ENCODE measurements at places on chromosomes 3 and 15.

DNA sequence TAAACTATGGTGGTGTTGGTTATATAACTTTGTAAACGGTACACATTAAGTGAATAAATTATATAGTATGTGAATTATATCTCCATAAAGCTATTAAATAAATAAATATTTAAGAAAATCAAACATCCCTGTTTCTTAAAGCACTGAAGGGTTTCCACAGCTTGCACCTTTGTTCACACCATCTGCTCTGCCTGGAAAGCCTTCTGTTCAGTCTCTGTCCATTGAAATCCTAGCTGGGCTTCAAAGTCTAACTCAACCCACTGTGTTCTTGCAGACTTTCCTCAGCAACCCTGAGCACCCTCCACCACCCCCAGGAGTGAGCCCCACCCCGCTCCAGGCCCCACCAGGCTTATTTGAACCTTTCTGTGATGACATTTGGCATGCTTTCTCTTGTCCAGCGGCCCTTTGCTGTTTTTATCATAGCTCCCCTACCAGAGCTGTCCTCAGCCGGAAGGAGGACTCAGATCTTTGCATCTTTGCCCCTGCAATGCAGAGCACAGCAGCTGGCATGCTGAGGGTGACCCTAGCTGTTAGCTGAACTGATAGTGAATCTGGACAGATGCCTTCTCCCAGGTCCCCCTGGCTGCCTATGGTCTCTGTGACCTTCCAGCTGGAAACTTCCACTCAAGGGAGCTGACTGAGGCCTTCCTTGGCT lies 105.2 kb downstream of the DAPK2 start:
- no peak for DNase-seq

DNA sequence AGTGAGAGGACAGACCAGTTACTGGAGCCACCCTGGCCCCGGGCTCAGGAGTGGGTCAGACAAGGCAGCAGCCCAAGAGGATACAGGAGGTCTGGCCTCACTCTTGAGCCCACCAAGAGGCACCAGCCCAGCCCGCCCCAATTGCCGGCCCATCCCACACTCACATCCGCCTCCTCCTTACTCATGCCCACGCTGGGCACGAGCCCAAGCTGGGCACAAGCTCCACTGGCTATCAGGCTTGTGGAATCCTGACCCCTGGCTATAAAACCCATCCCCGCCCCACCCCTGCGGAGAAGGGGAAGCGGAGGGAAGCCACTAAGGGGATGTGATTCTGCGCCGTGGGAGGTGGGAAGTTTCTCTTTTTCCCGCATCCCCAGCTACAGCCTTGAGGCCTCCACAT lies 25.9 kb downstream of the ADCY5 start:
- no peak for DNase-seq

- DNase-seq: no peak
Measured at GRCh38 chr3:53642211-53642610, 147.8 kb downstream of the CACNA1D start.

- DNase-seq: no peak
Measured at GRCh38 chr3:157416347-157417087, 20.1 kb upstream of the PTX3 start.

DNA sequence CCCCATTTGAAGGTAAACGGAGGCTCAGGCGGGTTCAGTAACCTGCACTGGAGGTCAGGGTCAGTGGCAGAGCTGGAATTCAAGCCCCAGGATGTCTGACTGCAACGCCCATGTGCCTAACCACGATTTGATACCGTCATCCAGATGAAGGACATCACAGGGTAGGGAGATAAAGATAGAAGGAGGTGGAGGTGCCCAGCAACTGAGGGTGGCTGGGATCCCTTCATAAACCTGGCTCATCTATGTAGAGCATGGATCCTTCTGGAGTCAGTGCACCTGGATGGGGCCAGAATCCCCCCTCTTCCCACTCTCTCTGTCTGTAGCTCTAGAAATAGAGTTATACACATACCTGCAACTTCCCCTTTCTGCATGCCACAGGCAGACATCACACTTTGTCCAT lies 41.3 kb downstream of the GOLGA8S start:
- no peak for DNase-seq
